ENCODE measurements at places on chromosomes 3 and 15.

- DNase-seq = no peak
These were observed 24.4 kb downstream of the LARS2 start for GRCh38 chr3:45412763-45413162.

DNA sequence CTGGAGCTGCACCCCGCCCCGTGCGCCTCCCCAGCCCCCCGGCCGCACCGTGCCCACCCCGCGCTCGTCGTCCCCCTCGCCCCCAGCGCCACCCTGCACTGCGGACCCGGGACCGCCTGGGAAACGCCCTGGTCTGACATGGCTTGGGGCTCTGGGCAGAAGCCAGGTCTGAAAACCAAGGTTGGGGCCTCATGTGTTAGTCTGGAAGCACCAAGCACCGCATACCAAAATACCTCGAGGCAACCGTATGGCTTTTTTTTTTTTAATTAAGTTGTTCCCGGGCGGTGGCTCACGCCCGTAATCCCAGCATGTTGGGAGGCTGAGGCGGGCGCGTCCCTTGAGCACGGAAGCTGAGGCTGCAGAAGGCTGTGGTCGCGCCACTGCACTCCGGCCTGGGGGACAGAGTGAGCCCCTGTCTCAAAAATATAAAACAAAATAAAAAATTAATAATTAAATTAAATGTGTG is 91.5 kb upstream of the CHD2 start:
- peak; percentile 51 for DNase-seq

DNA sequence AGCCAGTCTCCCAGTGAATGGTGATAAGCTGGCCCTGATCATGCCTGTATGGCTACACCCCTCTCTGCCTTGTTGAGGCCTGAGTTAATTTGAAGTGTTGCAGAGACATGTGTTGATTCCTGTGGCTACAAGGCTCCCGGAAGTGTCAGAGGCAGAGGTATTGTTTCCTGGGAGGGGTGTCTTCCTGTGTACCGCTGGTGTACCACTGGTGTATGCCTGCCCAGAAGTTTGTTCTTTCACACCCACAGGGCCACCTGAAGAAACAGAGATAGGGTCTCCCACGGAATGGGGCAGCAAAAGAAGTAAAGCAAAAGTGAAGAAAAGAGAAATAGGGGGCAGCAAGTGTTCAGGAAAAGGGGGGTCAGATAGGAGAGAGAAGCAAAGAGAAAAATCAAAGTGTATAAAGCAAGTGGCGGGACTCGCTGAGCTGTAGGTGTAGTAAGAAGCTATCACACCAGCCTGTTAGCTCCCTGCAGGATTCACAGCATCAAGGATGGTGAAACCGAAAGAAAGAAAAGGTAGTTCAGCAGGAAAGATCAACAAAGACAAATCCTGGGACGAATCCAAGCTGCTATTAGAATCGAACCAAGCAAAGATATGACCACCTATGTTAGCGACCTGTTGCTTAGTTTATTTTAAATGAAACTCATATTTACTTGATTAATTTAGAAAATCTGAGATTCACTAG is 36.6 kb upstream of the CD47 start:
- DNase-seq = peak; percentile 49

DNA sequence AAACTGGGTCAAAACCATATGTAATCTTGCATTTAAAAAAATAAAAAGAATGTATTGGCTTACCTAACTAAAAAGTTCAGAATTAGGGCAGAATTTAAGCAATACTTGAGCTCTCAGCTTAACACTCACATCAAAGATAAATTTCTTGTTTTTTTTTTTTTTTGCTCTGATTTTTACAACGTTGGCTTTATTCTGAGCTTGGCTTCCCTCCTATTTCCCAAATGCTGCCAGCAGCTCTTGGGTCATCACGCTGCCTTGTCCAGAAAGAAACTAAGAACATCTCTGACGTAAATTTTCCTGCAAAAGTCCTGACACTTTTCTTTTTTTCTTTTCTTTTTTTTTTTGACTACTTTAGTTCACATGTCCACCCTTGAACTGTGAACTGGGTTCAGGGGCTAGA is 150.6 kb upstream of the TGFBR2 start:
- no peak for DNase-seq

DNA sequence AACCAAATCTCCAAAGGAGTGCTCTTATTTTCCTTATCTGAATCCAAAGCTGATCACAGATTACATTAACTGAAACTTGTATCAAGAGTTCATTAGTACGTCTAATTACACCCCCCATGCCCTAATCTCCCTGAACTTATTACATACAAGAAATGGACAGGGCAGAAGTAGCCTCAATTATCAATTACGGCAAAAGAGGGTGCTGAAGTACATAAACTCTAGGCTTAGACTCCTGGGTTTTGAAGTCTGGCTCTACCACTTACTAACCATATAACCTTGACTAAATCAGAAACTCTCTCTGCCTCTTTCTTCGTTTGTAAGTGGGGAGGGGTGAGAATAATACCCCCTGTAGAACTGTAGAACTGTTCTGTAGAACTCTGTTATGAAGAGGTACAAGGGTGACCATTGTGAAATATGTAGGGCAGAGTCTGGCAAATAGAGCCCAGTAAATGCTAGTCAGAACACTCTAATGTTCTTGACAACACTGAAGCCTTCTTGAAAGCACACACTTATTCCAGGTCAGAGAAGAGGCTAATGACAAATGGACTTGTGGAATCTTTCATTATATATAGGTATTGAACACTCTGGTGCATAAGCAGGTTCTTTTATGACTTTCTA is 19.6 kb upstream of the OR5K4 start:
- DNase-seq = no peak

GRCh38 chr3:159765030-159765859 is 223.4 kb upstream of the IL12A start:
- no peak for DNase-seq

DNA sequence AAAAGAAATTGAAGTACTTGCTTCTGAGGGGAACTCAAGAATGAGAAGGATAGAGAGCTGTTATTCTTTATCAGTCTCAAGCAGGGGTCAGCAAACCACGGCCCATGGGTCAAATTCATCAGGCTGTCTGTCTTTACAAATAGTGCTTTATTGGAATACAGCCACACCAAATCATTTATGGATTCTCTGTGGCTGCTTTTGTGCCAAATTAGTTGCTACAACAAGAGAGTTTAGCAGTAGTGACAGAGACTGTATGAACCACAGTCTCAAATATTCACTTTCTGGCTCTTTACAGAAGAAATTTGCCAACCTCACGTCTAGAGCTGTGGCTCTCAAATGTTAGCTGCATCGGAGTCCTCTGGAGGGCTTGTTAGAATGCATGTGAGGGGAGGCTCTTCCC is 258.0 kb upstream of the RARB start:
- no peak for DNase-seq
